ENCODE measurements at places on chromosomes 2 and 18.

DNA sequence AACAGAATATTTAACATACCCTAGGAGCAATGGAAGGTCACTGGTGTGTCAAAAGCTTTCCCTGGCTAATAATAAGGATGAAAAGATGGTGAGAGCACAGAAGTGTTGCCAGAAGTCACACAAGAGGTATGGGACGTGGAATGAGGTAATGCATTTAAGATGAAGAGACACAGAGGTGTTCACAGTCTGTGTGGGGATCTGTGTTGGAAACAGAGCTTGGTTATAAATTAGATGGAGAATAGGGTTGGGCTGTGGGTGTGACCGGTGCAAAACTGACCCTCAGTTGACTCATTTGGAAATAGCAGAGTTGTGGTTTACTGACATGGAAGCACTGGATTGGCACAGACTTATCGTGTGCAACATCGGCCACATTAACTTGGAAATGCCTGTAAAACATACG lies 372.5 kb downstream of the SATB2 start:
- DNase-seq = no peak

DNA sequence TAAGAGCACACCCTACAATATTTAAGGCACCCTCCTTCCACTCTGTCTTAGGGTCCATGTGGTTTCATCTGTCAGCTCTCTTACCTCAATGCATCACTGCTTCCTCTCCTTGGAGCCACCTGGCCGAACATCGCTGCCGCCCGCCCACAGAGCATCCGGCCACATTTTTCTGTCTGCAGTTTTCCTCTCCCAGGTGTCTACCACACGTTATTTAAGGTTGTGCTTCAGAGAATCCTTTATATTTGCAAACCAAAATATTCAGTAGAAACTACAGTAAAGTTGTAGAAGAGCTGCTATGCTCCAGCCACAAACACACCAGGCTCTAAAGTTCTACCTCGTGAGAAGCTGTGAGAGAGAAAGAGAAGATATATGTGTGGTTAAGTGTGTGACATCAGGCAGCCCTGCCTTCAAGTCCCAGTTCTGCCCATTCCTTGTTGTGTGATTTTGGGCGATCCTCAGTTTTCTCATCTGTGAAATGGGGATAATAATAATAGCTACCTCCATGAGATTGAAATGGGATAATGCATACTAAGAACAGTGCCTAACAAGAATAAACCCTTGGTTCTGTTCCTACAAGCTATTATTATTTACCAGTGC lies 4.9 kb upstream of the STK17B start:
- DNase-seq = no peak

DNA sequence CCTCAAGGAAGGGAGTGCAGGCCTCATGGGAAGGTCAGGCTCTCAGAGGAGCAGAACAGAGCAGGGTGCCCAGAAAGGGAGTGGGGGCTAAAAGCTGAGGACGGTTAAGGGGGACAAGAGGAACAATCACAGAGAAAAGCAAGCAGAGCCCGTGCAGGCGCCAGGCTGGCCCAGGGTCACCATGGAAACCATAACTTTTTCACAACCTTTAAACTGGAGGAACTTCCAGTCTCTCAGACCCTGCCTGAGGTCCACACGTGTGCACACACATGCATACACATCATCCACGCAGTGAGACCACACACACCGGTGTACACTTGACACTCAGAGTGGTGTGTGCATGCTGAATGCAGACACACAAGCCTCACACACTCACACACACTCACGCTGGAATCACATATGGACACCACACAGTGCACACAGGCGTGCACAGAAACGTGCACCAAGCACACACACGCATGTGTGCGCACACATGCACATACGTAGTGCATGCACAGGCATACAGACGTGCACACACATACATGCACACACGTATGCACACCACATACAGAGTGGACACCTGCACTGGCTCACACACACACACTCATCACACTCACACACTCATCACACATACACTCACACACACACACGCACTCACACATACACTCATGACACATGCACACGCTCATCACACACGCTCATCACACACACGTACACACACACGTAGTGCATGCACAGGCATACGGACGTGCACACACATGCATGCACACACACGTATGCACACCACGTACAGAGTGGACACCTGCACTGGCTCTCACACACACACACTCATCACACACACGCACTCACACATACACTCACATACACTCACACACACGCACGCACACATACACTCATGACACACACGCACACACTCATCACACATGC lies 37.2 kb upstream of the SNED1 start:
- no peak for DNase-seq

GRCh38 chr18:59690186-59690982 lies 6.8 kb downstream of the CCBE1 start:
- DNase-seq = no peak

Data from HT-29 (cell line).